ENCODE measurements at places on chromosomes 3 and 15.

DNA sequence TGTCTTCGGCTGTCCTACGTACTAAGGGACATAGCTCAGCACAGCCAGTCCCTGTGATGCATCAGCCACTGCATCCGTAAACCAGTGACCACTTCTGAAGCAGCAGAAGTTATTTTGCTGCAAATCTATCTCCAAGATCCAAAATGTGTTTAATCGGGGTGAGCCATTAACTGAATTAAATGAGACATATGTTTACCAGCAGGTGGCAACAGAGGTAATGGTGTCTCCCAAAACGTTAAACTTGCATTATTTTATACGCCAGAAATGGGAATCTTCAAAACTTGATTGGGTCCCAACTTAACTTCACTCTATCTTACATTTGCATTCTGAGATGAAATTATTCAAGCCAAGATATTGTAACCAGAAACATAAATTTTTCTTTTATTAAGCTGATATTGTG lies 75.3 kb upstream of the BOC start:
- DNase-seq: no peak

DNA sequence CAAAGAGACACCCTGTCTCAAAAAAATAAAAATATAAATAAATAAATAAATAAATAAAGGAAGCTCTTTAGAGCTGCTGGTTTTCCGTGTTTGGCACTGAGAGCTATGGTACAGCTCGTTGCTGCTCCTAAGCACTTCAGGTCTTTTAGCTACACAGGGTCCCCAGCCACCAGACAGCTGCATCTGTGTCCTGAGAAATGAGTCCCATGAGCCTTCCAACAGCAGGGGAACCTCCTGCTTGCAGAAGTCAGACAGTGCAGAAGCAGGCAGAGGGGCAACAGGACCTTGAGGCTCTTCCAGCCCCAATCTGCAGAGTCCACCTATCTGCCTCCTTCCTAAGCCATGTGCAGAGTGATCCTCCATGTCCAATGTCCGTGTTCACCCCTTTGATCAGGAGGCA lies 159.0 kb downstream of the SV2B start:
- no peak for DNase-seq

DNA sequence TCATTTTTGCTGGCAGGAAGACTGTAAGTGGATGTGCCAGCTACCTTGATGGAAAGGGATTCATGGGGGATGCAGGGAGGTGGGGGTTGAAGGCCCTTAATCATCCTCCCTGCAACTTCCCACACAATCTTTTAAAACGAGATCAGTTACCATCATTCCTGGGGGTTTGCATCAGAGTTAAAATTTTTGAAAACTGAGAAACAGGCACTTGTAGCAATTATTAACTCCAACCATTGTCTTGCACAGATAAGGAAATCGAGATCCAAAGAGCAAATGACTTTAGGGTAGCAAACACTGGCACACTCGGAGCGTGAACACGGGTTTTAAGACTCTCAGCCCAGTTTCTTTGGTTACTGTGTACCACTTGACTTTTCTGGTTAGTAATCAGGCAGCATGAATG lies 41.9 kb downstream of the GPD1L start:
- no peak for DNase-seq

DNA sequence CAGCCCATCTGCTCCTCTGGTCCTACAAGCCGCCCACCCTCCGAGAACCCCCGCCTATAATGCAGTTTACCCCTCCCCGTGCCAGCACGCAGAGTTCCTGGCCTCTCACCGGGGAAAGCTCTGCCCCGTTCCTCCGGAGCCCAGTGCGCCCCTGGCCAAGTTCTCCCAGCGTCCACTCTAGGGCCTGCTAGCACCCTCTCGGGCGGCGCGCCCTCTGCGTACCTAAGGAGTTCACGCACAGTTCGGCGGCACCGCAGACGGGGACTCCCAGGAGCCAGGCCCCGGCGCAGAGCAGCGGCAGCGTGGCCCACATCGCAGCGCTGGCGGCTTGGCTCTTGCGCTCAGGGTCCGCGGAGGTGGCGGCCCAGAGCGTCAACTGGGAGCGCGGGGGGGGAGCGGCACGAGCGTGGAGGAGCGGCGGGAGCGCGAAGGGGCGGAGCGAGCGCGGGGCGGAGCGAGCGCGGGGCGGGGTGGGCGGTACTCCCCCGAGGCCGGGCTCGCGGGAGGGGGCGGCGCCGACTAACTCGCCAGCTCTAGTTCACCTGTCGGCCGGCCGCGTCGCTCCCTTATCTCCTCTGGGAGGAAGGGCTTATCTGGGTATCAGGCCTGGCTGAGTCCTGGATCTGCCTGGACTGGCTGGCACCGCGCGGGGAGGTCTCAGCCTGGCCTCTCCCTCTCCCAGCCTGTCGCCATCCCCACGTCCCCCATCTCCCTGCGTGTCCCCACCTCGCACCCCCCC lies at the start of gene CTSH:
TSS of gene CTSH (minus strand) at position 378 of the 739 bp plus-strand sequence. CDS start at position 313, 65 bp downstream.
- peak; percentile 78 for DNase-seq

DNA sequence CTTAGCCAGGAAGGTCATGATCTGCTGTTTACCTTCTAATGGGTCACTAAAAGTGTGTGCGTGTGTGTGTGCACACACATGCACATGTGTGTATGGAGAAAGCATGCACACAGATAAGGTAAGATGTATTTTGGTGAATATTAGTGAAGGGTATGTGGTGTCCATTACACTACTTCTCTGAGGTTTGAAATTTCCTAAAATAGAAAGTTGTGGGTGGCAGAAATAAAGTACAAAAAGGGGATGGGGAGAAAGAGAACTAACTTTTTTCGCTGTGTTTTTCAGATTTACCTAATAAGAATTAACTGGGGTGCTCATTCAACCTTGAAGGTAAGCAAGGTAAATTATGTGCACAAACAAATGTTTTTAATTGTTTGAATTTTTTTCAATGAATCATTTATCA lies 24.4 kb upstream of the NR2E3 start:
- no peak for DNase-seq

DNA sequence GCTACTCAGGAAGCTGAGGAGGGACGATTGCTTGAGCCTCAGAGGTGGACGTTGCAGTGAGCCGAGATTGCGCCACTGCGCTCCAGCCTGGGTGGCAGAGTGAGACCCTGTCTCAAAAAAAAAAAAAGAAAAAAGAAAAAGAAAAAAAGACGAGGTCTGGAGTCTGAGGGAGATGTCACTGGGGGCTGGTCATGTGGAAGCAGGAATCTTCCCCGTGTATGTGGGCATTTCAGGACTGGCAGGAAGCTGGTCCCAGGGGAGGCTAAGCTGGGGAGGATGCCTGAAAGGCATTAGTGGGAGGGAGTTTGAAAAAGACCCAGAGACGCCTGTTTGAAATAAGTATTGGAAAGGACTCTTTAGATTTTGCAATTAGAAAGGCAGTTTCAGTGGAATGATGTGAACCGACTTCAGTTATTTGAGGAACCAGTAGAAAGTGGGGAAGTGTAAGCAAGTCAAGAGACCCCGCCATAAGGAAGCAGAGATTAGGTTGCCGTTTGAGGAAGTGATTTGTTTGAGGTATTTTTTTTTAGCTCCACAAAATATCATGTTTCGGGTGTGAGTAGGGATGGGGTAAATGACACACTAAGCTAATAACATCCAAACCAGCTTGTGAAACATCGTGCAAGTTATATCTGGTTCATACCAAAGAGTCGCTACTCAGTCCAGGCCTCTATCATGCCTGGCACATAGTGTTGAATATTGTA lies 55.5 kb downstream of the ST6GAL1 start:
- DNase-seq: no peak
